Stimulated activated effector memory CD8-positive, alpha-beta T cell treated with anti-CD3 and anti-CD28 coated beads, Interleukin-12 subunit alpha, Interleukin-12 subunit beta, amount 100 ng/mL, for 72 hours (primary cell): ENCODE measurements at places on chromosomes 13 and 19.
A peak's percentile ranks its signal among the peaks of the same experiment; 100 is the strongest.

DNA sequence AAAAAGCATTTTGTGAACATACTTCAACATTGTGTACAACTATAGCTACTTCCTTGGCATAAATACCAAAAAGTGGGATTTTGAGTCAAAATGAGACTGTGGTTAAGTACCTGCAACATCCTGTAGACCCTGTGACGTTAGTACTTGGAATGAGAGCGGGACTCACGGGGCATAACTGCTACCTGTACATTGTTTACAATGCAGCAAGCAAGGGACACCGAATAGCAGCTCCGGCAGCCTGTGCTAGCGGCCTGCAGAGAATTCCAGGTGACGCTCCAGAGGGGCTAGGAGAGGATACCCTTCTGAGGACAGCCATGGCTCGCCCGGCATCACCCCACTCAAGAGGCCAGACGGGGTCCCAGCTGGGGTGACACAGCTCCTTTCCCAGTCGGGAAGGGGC, 824 bp upstream of the ZNF331 start:
- DNase-seq = no peak

GRCh38 chr19:38224014-38224862, at the start of gene DPF1:
Gene DPF1 (minus strand): TSS chr19:38224222. CDS start chr19:38224142, 80 bp downstream.
- DNase-seq = peak; percentile 69

DNA sequence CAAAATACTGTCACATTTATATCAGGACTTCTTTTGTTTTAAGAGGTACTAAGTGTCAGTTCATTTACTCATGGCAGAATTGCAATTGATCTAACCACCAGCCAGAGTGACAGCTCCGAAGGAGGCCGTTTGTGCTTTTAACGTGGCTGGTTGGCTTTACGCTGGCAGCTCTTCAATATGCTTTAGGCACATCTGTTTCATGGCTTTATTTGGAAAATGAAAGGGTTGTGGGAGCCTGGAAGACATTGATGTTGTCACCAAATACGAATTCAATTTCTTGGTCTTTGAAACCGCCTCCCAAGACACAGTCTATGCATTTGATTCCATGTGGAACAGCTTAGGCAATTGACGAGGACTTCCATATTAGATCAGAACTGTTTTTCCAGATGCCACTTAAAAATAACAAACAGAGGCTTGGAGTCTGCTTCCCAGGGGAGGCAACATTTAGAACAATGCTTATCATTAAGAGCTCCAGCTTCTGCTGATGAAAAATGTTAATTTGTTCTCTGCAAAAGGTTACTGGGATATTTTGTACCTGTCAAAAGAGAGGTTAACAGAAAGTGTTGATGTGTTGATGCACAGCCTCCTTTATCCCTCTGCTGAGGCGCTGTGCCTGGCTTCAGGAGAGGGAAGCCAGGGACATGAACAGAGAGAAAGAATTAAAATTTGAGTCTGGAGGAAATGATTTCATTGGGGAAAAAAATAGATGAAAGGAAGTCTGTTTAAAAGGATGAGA, 64.0 kb upstream of the TNFRSF19 start:
- no peak for DNase-seq

DNA sequence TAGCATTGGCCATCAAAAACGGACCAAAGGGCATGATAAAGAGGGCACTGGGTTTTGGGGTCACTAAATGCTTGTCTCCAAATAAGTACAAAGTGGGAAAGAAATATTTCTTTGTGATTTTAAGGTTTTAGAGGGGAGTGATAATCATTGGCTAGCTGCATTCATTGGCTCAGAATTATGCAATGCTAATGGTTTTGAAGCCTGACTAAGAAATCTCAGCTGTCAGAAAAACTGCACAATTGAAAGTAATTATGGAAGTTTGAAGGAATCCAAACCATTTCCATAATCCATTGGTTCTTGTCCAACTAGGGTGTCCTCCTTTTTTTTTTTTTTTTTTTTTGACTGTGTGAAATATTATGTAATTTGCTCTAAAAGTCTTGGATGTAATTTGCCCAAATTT, 88.2 kb upstream of the ARGLU1 start:
- no peak for DNase-seq

DNA sequence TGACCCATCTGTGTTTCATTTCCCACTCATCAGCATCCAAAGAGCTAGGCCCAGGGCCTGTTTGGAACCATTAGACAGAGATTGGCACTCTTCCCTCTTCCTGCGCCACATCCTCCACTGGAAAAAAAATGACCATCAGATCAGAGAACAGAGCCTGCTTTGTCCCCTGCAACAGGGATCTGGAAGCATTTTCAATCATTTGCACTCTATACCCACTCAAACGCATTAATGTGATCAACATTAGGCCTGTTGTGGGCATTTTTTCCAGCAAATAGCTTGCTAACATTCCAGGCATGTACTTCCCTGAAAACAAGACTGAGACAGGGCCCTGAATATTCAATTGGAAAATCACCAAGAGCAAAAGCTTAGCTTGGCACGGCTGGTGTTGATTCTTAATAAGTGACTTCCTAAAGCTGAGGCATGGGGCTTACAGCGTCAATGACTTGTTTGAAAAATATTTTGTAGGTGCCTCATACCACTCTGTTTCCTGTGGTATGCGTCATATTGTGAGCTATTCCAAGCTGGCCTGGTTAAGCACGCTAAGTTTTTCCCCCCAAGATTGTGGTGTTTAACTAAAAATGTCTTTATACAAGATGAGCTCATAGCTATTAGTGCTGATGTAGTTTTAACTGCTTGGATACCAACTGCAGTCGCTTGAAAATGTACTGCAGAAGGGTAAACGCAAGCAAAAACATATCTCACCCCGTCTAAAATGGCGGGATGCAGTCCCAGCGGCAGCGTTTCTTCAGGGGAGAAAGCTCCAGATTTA, 404.4 kb downstream of the SPRY2 start:
- DNase-seq = no peak

DNA sequence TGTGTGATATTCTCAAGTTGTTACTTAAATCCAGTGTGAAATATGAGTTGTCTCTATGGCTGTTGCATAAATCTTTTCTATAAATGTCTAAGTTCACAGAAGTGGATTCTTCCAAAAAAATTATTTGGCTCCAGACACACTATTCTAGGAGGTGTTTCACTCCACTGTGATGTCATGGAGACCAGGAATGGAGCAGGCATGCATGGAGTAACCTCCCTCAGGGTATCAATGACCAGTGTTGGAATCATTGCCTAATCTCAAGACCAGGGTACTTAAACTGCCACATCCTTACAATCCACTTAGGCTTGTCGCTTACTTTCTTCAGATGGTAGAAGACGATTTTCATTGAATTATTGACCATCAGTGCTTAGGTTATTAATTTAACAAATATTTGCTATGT, 55.4 kb downstream of the LRRC63 start:
- no peak for DNase-seq

GRCh38 chr13:48851707-48852106, 124.0 kb upstream of the FNDC3A start:
- no peak for DNase-seq

DNA sequence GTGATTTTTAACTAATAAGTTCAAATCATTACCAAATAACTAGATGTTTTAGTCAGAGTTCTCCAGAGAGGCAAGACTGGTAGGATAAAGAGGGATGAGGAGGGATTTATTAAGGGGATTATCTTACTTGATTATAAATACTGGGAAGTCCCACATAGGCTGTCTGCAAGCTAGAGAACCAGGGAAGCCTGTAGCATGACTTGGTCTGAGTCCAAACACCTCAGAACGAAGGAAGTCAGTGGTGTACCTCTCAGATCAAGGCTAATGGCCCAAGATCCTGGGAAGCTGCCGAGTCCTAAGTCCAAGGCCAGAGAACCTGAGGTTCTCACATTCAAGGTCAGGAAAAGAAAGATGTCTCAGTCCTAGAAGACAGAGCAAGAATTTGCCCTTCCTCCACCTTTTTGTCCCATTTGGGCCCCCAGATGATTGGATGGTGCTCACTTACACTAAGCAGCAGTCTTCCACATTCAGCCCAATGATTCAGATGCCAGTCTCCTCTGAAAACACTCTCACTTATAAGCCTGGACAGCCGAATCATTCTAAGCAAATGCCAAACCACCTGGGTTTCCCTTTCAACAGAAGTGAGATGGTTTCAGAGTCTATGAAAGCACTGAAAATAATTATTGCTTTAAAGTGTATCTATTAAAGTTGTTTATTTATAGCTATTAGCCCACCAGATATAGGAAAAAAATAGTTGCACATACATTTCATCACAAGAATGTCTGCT, 1599.2 kb downstream of the OLFM4 start:
- no peak for DNase-seq

- DNase-seq = peak; percentile 90
These were observed 19.7 kb upstream of the EDDM13 start for GRCh38 chr19:56252699-56253422.
